ENCODE measurements at places on chromosomes 16 and 17.

- DNase-seq = no peak
These were observed at the start of gene PDILT for GRCh38 chr16:20404637-20405036. TSS of gene PDILT (minus strand) at chr16:20404737. CDS start at chr16:20399300, 5,437 bp downstream.

DNA sequence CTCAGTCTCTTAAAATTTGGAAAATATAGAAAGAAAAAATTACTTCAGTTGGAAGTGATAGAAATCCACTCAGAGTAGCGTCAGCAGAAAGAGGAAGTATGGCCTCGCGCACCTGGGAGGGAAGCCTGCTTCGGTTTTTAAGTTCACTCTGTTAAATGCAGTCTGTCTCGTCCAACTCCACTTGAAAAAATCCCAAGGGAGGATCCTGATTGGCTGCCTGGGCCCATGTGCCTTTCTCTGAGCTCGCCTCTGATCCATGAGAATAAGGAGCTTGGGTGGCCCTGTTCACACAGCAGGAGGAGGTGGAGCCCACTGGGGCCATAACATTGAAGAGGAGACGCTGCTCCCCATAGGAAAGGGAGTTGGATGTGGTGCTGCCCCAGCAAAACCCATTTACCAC is 40.7 kb downstream of the DNAJA2 start:
- DNase-seq = no peak

GRCh38 chr16:11697319-11697718 is 29.1 kb downstream of the SNN start:
- no peak for DNase-seq

DNA sequence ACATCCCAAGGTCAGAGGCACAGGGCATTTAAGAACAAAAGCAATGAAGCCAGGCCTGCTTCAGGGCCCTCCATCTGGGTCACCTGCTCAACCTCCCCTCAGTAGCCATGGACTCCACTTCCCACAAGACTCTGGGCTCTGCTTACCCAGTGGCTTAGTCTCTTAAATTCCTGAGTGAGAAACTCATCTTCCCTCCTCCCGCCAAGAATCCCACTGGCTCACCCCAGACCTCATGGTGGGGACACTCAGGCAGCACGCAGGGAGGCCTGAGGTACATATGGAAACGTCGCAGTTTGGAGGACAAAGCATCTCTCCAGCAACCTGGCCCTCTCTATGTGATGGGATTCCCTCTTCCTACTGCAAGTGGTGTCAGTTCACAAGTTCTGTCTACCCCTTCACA is 326.7 kb upstream of the CDH5 start:
- no peak for DNase-seq

DNA sequence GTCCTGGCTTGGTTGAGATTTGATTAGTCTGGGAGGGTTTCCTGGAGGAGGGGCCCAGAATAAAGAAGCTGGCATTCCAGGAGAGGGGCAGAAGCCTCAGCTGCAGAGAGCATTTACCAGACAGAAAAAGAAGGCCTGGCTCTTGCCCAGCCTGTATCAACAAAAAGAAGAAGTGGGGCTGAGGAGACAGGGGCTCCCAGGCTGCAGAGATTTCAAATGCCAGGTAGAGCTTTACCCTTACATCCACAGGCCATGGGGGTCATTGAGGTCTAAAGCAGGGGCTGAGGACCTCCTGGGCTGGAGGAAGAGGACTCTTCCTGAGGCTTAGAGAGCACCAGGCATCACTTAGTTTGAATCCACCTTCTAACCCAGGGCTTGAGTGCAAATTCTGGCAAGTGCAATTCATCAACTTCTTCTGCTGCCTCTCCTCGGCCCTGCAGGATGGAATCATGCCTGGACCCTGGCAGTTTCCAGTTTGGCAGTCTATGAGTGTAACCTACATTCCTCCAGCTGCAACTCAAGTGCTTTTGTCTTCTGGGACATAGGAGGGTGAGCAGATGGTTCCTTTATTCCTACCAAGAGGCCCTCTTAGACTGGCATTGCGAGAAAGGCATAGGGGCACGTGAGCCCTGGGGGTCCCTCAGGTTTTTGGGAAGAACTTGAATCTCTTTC is 15.3 kb downstream of the CA7 start:
- DNase-seq = no peak

GRCh38 chr16:87391324-87391949 is 699 bp upstream of the MAP1LC3B start:
- DNase-seq = no peak

DNA sequence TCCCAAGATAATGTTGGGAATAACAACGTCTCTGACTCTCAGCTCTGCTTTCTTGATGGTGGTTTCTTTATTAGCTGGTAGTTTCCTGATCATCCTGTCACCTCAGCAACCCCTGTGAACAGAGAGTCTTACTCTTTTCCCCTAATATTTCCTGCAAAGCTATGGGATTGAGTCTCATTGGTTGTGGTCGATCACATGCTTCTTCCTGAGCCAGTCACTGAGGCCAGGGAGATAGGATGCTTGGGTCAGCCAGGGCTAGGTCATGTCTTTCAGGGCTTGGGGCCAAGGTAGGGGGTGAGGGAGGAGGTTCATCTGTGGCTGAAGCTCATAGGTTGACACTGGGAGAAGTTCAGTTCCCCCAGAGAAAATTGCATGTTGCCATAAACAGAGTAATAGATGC is 114.3 kb downstream of the ABCC1 start:
- DNase-seq = no peak

DNA sequence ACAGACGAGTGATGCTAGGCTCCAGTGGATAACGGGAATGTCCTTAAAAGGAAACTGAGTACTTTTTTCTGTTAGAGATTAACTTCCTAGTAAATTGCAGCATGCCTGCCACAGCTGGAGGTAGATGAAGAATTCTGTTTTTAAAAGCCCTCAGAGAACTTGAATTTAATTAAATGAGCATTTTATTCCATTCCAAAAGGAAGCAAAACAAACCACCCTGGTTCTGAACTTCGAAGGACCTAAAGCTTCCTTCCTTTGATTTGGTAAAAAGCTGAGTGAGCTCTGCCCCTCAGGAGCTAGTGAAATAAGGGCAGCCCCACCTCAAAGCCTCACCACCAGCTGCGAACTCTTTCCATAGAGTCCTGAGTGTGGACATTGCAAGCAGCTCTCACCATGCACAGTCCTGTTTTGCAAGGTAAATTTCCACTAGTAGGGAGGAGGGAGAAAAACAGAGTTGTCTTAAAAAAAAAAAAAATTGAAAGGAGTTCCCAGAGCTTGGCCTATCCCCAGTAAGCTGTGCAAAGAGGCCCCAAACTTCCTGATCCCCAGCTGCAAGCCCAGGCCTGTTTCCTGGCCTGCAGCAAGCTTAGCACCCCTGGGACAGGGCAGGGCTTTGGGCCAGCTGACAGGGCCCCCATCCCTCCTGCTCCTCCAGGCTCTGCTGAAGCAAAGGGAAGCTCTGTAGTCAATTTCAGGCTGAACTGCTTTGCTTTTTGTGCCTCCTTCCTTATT is 11.2 kb downstream of the CHD9NB start:
- no peak for DNase-seq

DNA sequence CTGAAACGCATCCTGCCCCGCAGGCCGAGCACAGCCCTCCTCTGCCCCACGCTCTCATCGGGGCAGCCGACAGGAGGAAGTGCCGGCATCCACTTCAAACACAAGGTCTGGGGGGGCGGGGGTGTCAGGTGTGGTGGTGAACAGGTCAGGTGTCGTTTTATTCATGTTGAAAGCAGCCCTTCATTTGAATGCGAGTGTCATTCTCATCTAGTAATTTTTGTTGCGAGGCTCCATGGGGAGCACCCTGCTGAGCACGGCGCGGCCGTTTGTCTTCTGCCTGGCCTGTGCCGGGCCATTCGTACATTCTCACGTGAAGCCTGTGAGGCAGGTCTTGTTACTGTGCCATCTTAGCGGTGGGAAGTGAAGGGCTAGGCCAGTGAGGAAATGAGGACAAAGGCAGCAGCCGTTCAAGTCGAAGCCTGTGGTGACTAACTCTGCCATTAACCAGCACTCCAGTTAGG is 1.9 kb downstream of the ACSF3 start:
- DNase-seq = no peak

GRCh38 chr17:12110906-12111305 is 90.2 kb downstream of the MAP2K4 start:
- DNase-seq = no peak

DNA sequence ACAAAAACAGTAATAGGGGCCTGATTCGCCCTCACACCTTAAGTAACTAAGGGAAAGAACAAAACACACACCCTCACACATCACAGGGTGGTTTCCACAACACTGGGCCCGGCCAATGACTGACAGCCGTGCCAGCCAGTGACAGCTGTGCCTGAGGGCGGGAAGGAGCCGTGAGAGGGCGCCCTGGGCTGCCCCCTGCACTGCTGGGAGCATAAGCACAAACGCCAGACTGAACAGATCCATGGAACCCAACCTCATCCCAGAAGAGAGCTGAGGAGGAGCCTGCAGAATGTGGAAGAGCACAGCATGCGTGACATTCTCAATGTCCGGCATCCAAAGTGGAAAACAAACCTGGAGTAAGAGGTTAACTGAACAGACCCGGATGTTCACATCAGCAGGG is 16.0 kb downstream of the CSNK1D start:
- DNase-seq = no peak

- DNase-seq = no peak
These were observed 4.4 kb downstream of the ADAM11 start for GRCh38 chr17:44763170-44763569.

DNA sequence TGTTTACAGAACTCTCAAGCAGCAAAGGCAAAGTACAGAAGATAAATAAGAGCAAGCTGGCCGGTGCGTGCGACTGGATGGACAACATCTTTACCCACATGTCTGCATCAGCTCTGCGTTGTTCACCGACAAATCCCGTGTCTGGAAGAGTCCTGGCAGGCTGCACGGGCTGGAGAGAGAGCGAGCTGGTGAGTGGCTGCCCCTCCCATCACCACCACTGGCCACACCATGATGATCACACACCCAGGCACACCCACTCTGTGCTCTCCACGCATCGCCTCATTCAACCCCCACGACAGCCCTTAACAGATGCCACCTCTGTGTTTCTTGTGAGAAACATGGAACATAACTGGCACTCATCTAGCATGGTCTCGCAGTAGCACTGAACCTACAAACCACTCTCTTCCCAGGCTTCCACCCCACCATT is 59.2 kb downstream of the ANKRD11 start:
- DNase-seq = no peak

GRCh38 chr16:66287416-66287815 is 79.1 kb upstream of the CDH5 start:
- no peak for DNase-seq

- peak; percentile 49 for DNase-seq
These were observed 19.7 kb upstream of the RCVRN start for GRCh38 chr17:9924735-9925191.

GRCh38 chr16:12149971-12150370 is 173.4 kb downstream of the SNX29 start:
- no peak for DNase-seq

DNA sequence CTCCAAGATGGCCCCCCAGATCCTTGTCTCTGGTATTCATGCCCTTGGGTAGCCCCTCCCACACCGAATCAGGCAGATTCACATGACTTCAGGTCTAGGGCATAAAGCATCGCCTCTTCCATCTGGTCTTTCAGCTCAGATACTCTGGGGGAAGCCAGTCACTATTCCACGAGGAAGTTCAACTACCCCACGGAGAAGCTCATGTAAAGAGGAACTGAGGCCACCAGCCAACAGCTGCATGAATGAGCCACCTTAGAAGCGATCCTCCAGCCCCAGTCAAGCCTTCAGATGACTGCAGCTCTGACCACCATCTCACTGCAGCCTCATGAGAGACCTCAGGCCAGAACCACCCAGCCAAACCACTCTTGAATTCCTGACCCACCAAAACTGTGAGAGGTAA is 54.1 kb downstream of the SOCS3 start:
- no peak for DNase-seq

- no peak for DNase-seq
These were observed 222.1 kb downstream of the SOX9 start for GRCh38 chr17:72342627-72343527.
